ENCODE measurements at places on chromosomes 3 and 15.

DNA sequence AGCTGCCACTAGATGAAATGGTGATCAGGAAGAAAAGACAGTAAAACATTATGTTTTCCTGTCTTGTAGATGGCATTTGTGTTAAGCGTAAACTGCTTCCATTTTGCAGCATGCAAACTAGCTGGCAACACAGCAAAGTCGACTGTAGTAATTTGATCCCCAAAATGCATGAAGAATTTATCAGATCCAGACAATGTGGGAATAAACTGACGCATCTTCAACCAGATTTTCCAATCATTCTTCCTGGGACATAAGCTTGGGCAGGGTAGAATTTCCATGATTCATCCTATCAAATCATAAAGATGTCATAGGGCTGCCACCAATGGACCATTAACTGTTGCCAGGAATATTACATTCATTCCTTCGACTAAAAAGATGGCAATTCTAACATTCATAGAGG is 260.3 kb downstream of the ERC2 start:
- no peak for DNase-seq

DNA sequence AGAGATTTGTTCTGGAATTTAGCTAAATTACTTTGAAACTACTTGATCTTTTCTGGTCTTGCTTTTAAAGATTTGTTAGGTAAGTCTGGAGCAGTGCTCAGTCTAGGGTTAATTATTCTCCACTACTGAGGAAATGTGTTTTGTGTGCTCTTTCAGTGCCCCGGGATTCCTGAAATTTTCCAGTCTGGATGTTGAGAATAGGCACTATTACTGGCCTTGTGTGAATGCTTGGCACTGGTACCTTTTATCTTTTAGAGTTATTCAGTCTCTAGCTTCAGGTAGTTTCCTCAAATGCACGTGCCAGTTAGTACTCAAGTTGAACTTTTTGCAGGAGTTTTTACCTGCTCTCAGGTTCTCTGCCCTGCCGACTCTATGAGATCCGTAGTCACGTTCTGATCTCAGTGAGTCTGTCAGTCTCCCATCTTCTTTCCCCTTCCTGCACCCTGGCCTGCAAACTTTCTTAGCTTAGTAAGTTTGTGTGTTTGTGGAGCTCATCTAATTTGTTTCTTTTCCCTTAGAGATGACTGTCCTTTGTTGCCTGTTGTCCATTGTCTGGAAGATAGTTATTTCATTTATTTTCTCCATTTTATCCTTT is 39.5 kb downstream of the TCF12 start:
- DNase-seq, result no peak

- peak; percentile 40 for DNase-seq
Measured at GRCh38 chr3:16884748-16885592, at the start of gene PLCL2. PLCL2 (plus strand) TSS chr3:16884955; CDS start chr3:16885040, 85 bp downstream.

DNA sequence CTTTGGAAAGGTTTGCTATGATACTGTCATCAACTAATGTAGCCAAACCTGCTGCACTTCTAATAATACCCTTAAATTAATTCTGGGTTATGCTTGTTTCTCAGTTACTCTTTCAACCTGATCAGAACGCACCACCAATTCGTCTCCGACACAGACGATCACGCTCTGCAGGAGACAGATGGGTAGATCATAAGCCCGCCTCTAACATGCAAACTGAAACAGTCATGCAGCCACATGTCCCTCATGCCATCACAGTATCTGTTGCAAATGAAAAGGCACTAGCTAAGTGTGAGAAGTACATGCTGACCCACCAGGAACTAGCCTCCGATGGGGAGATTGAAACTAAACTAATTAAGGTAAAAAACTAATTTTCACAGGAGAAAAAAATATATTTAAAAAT is 7.9 kb upstream of the RPLP1 start:
- peak; percentile 57 for DNase-seq

GRCh38 chr15:42010434-42010833 is 10.4 kb downstream of the PLA2G4E start:
- DNase-seq, result no peak

GRCh38 chr15:48449734-48450133 is 118.5 kb downstream of the DUT start:
- DNase-seq, result peak; percentile 6

- no peak for DNase-seq
Measured at GRCh38 chr15:90761629-90762028, 44.5 kb downstream of the BLM start.

GRCh38 chr3:61846488-61846887 is 285.1 kb downstream of the PTPRG start:
- DNase-seq, result no peak

- no peak for DNase-seq
Measured at GRCh38 chr15:87827131-87827530, 429.4 kb downstream of the NTRK3 start.

- DNase-seq, result peak; percentile 38
Measured at GRCh38 chr3:13268961-13269441, 151.1 kb downstream of the NUP210 start.

DNA sequence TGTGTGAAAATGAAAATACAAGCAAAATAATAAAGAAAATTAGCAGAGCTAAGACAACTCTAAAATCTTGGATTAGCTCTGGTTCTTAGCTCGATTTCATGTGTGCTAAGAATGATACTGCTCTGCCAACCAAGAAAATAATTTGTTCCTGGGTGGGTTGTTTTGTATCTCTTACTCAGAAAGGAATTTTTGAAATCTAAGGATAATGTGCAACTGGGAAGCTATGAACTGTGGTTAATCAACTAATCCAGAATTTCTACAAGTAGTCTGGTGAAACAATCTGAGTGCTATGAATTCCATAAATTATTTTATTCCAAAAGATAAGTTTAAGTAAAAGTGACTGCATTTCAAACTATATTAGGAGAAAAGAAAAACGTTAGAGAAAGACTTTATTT is 92.0 kb downstream of the TFDP2 start:
- DNase-seq, result no peak

DNA sequence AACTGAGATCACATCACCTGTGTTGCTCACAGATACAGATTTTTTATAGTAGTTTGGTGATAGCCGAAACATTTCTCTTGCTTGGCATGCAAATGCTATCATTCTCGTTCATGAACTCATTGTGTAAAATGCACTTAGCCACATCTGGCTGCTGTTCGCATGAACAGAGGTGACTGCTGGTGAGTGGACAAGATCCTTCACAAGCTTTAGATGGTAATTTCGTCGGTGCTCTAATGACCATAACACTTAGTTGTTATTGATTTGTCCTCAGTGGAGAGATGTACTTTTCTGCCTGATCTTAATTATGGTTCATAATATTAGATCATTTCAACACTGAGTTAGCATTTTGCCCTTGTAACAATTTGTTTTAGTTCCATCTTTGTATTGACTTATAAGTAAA is 13.8 kb downstream of the LRRN1 start:
- no peak for DNase-seq

DNA sequence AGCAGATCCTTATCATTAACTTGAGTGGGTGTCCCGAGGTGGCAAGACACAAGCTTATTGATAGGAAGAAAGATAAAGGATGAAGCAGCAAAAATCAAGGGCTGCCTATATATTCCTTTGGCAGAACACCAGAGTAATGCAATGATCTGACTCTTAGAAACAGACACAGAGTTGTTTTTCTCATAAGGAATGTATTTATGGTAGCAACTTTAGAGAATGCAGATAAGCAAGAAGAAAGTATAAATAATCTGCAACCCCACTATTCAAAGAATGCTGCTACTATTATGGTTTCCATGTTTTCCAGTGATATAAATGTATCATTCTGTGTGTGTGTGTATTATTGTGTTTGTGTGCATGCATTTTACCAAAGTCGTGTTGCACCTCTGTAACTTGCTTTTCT is 208.3 kb downstream of the THSD4 start:
- no peak for DNase-seq

DNA sequence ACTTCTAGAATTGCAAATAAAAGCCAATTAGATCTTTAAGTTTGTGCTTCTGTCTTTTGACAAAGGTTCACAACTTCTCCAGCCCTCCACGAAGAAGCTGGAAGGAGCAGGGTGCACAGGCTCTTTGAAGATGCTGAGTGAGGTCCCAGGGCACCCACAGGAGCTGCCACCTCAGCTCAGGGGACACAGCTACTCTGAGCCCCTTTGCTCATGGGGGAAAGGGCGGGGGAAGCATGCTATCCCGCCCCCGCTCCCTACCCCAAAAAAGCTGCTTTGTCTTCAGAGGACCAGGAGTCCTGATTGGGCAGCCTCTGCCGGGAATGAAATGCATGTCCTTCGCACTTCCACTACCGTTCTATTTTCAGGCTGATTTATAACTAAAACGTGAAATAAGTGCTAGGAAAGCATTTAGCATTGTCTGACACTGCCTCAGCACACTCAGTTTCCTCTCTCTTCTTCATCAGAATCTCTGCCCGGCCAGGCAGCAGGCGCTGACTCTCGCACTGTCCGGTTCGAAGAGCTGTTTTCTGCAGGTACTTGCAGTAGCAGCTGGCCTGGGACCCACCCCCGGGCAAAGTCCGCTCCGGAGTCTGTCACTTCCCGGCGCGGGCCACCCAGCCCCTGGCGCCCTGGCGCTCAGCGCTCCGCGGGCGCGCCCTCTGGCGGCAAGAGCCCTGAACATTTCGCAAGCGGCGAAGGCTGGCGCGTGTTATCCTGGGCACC is 45.5 kb upstream of the KLHL25 start:
- peak; percentile 41 for DNase-seq

Data from NCI-H1694 treated with DMSO at 0.1 percent for 48 hours (cell line).